ENCODE measurements at places on chromosomes 1 and 21.
A peak's percentile ranks its signal among the peaks of the same experiment; 100 is the strongest.

DNA sequence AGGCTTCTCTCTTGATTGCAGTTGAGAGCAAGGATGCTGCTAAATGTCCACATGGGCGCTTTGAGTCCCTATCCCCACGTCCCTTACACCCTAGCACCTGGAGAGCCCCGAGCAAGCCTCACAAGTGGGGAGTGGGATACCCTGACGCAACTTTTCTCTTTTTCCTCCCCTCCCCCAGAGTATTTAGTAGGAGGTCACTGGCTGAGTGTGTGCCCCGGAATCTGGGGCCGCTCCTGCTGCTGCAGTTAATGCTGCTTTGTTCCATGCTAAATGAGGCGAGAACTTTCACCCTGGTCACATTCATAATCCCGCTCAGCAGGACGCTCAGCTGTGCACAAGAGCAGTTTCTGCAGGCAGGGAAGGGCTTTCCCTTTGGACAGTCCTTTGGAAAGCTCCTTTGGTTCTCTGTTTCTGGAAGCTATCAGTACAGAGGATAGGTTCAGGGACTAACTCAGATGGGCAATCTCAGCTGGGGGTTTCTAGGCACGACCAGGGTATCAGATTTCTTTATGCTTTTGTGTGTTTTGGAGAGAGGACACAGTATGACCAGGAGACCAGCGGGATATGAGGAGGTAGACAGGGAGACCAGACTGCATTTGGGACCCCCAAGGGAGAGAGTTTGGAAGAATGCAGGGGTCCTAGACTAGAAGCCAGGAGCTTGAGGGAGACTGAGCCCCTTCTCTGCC lies 75.9 kb downstream of the NOS1AP start:
- peak; percentile 73 for DNase-seq

DNA sequence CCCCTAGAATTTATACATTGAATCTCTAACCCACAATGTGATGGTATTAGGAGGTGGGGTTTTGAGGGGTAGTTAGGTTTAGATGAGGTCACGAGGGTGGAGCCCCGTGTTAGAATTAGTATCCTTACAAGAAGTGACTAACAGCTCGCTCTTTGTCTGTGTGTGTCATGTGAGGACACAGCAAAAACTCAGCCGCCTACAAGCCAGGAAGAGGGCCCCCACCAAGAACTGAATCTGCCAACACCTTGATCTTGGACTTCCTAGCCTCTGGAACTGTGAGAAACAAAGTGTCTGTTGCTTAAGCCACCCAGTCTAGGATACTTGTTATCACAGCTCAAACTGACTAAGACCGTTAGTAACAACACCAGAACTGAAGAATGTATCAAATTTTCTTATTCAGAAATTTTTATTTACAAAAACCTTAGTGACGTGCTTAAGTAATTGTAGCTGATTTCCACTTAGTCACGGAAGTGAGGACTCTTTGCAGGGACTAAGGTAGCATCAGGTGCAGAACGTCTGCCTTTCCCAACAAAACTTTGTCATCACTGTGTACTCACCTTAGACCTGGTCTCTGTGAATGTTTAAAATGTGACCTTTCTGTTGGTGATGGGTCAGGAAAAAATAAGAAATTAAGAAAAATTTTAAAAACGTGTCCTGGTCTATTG lies 24.5 kb upstream of the LRRC8C start:
- DNase-seq: no peak

GRCh38 chr1:226681652-226682493 lies 57.2 kb downstream of the ITPKB start:
- DNase-seq: no peak

- no peak for DNase-seq
Measured at GRCh38 chr1:230113593-230114236, 46.7 kb downstream of the GALNT2 start.

- DNase-seq: no peak
Measured at GRCh38 chr1:61839679-61840078, 97.4 kb downstream of the PATJ start.

GRCh38 chr21:17590430-17590829 lies 22.3 kb downstream of the BTG3 start:
- DNase-seq: no peak

GRCh38 chr1:35637401-35637809 lies 3.9 kb downstream of the PSMB2 start:
- no peak for DNase-seq

DNA sequence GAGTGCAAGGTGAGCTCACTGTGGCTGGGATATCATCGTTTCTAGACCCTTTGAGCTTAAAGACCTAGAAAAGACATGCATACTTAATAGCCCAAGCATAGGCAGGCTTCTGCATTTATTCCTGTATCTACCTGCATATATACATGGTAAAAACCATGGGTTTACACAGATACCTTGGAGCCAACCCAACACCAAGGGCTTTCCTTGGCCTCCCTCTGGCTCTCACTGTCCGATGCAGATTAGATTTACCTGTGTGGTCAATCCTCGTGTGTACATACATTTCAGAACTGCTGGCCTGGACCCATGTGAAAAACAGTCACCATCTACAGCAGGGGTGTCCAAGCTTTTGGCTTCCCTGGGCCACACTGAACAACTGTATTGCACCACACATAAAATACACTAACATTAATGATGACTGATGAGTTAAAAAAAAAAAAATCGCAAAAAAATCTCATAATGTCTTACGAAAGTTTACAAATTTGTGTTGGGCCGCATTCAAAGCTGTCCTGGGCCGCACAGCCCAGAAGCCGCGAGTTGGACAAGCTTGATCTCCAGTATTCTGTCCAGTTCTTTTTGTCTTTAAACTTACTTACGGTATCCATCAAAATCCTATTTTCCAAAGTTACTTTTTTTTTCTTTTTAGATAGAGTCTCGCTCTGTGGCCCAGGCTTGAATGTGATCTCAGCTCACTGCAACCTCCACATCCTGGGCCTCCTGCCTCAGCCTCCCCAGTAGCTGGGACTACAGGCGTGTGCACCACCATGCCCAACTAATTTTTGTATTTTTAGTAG lies 43.5 kb downstream of the WDR4 start:
- DNase-seq: no peak

DNA sequence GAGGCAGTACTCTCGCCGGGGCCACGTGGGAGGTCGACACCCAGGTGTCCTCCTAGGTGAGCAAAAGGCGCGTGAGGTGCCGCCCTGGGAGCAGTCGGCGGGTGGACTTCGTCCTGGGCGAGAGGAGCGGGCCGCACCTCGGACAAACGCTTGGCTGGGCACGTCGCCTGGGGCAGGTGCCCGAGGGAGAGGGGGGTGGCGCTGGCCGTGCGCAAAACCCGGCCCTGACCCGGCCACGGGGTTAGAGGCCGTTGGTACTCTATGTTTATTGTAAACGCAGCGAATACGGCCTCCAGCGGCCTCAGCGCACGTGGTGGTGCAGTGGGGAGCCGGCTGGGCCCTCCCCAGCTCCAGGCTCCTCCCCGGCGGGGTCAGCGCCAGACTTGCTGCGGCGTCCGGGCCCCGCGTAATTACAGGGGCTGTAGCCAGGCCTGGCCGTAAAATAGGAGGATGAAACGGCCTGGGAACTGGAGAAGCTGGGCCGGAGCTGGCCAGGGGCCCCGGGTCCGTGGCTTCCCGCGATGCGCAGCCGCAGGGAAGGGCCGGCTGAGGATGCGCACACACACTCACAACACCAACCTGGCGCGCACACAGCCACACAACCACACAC lies 1.6 kb upstream of the EFNA1 start:
- DNase-seq: peak; percentile 48

- no peak for DNase-seq
Measured at GRCh38 chr1:44587796-44588460, 86.4 kb downstream of the TMEM53 start.

DNA sequence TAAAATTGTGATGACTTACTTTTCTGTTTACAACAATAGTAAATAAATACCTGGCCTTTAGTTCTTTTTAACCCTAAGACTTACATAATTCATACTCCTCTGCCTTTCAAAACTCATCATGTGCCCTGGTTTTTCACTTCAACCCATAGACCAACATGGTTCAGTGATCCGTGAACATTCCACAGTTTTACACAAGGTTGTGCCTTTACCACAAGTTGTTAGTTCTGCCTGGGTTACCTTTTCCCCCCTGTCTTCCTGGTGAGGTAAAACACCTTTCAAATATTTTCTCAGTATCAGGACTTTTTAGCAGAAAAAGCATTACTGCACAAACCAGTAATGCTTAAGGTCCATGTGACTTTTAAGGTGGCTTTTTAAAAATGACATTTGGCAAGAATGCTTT lies 1466.4 kb downstream of the PLA2G4A start:
- no peak for DNase-seq

Data from HEK293T (cell line).